Glutamatergic neuron (in vitro differentiated cells): ENCODE measurements at places on chromosomes 1 and 21. TPM values are rescaled to one million over a fixed set of nuclear protein-coding genes. Genes with fewer than 3 reads are reported as not detected.

DNA sequence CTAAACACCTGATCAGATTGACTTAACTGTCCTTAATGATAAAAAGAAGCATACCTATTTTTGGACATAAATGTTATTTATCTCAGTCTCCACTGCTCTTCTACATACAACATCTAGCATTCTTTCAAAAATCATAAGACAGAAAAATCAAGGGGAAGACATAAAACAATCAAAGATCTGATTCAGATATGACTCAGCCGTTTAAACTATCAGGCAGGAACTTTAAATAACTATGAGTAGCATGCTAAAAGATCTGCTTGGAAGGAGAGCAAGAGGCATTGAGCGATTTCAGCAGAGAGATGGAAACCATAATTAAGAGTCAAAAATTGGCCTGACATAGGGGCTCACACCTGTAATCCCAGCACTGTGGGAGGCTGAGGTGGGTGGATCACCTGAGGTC is 27.2 kb upstream of the SLC22A15 start:
- no peak for DNase-seq

Gene THEM5
- not detected for total RNA-seq

GRCh38 chr1:14303011-14303410 is 295.5 kb upstream of the KAZN start:
- DNase-seq: no peak

DNA sequence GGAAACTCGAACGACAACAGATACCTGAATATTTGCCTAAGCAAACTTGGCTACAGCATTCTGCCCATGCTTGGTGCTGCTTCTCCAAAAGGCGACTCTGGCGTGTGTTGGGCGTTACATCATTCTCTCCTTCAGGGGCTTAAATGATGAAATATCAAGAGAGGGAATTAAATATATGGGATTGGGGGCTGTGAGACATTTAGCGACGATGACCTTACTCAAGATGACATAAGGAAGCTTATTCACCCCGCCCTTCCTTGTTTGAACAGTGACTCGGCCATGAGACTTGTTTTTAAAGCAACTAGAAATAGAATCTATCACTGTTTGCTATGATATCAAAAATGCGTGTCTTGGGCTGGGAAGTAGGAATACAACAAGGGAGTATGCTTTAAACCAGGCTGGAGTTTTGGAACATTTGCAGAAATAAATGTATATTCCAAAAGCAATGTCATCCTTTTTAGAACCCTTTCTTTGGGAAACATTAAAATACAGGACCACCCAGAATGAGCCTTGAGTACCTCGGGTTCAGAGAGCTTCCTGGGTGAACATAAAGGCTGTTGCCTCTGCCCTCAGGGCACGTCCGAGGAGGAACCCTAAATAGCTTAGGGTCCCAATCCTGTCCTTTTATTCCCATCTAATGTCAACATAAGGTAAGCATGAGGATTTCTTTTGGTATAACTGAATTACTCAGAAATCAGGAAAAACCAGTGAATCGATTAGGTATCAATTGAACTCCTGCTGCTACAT is 123.3 kb upstream of the SLC45A1 start:
- no peak for DNase-seq

DNA sequence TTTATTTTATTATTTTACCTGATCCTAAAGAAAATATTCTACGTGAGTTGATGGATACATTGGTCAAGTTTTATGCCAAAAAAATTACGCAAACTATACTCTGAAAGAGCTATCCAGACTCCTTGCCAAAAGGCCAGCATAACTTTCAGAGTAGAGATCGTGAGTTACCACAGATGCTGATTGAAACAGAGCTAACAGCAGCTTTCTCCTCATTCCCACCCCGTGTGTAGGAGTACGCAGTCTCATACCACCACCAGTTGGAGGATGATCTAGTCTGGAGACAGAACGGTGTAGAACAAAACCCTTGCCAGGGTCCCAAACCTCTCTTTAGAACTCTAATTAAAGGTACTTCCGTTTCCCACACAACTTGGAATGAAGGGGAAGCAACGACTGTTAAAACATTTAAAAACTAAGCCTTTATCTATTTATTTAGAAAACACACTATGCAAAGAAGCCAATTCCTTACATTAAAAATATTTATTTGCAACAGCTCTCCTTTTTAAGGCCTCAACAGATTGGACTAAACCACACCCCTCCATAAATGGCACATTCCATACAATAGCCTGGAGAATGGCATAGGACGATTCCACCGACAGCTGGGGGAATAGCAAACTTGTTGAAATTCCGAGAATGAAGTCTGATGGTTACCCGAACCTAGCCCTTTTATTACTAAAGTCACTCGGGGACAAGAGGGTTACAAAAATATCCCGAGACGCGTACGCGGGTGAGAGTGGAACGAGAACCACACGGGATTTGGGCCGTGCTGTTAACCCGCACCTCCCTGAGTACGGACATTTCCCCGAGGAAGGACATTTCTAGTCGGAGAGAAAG is 1.4 kb downstream of the NUCKS1 start:
- DNase-seq: no peak

Gene MATN1
- total RNA-seq: 0.22 TPM

- no peak for DNase-seq
Observed at GRCh38 chr1:161068306-161069234, 1.1 kb downstream of the ARHGAP30 start.

Gene LAD1
- 0.25 TPM for total RNA-seq

- no peak for DNase-seq
Observed at GRCh38 chr1:60560701-60561100, 487.1 kb upstream of the C1orf87 start.

DNA sequence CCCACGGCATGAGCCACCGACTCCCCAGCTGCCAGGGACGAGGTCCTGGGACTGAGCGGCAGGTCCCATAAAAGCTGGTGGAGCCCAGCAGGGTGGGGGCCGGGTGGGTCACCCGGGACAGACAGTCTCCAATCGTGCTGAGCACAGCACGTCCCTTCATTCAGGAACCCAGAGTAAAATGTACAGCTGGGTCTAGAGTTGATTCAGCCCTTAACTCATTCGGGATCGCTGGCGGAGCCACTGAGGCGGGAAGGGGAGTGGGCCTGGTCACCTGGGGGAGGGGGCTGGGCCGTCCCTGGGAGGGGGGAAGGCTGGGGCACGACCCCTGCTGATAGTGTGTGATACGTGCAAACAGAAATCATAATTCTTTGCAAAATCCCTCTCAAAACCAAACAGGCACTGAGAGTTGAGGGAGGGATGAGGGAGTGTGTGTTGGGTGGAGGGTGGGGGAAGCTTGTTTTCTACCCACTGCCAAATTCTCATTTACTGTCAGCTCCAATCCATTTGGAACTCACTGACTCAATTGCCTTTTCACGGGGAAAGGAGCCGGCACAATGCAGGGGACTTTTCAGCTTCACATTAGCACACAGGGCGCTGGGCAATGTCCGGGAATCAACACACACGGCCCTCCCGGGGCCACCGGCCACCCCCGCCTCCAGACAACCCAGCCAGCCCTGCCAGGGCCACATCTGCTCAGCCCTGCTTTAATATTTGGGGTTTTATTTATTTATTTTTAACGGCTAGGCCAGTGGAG is 13.8 kb downstream of the CASZ1 start:
- no peak for DNase-seq

Gene ZNF687
- 34.4 TPM for total RNA-seq

DNA sequence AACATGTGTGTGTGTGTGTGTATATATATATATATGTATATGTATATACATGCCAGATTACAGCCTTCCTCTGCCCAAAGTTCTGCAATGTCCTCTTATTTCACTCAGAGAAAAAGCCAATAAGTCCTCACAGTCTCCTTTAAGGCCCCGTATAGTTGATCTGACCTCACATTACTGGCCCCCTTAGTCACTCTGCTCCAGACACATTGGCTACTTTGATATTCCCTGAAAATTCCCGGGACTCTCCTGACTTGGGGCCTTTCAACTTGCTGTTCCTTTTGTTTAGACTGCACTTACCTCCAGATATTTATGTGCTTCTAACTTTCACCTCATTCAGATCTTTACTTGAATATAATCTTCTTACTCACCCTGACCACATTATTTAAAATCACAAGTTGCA is 4.2 kb upstream of the BSDC1 start:
- DNase-seq: no peak

DNA sequence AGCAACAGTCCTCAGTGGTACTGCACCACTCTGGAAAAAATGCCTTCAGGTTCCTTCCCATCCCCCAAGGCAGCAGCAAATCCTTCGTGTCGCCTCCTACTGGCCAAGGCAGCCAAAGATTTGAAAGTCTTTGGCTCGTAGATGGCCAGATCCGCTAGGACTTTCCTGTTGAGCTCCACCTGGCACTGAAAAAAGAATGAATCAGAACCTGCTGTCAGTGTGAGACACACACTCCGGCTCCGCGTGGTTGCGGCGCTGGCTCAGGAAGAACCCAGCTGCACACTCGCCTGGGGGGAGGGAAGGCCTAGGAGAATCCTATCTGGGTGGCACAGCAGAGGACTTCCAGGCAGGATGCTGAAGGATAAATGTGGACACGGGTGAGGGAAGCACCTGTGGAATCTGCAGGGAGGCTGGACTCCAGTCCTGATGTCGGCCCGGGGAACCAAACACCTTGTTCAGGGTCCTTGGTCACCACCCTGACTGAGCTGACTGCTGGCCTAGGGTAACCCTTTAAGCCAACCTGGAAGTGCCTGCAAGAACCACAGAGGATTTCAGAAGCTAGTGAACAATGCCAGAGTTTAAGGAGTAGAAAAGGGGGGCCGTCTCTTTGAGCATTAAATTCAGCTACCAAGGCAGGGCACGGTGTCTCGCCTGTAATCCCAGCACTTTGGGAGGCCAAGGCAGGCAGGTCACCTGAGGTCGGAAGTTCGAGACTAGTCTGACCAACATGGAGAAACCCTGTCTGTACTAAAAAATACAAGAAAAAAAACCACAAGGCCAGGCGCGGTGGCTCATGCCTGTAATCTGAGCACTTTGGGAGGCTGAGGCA is 3.2 kb upstream of the CCNL2 start:
- DNase-seq: peak; percentile 66

DNA sequence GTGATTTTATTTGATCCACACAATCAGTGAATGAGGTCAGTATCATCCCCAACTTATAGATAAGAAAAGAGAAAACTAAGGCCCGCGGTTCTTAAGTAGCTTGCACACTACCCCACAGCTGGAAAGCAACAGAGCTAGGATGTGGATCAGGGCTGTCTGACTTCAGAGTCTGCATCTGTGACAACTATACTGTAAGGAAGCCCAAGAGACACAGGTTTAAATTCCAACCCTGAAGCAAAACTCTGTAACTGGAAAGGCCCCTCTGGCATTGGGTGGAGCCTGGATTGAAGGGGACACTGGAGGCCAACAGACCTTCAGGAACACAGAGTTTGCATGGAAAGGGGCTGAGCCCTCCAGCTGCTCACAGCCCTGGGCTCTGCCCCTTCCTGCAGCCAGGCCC is 40.2 kb downstream of the LGR6 start:
- no peak for DNase-seq

Gene LRRC42
- 37.5 TPM for total RNA-seq

DNA sequence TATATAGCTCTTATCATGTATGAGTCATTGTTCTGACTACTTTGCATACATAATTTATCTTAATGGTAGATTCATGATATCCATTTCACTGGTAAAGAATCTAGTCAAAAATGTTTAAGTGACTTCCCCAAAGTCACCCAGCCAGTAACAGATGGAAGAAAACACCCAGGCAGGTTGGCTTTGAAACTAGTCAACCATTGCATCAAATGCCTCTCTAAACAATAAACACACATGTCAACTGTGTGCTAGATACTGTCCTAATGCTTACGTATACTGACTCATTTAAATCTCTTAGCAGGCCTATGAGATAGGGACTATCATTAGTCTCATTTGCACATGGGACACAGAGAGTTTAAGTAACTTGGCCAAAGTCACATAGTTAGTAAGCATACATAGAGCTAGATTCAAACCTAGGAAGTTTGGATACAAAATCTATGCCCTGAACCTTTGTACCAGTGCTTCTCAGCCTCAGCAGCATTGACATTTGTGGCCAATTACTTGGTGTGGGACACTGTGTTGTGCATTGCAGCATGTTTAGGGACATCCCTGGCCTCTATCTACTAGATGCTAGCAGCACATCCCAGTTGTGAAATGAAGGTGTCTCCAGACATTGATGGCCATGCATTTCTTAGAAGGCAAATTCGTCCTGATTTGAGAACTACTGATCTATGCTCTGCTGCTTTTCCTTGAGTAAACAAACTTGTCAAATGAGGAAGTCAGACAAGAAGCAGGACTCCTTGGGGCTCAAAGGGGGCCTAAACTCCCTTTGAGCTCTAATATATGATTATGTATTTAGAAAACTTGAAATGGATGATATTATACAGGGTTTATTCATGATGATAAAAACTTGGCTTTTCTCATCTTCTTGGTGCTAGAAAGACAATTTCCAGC is 316.3 kb downstream of the KCNH1 start:
- no peak for DNase-seq

GRCh38 chr1:100423832-100424337 is 71.6 kb downstream of the CDC14A start:
- no peak for DNase-seq
